AG08396 (cell line): ENCODE measurements at places on chromosomes 11 and 22.

DNA sequence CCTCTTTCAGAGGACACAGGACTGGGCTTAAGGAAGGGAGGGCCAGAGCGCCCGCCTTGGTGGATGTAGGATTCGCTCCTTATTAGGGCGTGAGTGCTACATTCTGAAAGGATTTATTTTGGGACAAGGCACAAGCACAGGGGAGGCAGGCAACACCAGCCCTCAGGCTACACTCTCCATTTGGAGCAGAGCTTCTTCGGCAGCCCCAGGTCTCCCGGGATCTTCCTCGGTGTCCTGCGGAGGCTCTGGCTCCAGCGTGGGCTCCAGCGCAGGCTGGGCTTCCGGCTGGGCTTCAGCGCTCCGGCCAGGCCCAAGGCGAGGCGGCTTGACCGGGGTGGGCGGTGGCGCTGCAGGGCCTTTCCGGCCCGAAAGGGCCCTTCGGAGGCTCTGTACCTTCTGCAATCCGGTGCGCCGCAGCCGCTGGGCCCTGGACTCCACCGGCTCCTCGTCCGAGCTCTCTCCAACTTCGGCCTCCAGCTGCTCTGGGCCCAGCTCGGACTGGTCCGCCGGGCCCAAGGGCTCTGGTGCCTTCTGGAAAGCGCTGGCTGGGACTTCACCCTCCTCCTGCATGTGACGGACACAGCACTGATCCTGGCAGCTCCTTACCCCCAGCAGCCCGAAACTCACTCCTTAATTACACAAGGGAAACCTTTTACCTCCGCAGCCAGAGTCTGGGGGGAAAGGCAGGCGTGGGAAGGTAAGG lies 1.1 kb downstream of the CAVIN3 start:
- no peak for DNase-seq

GRCh38 chr11:45178890-45179671 lies 32.6 kb downstream of the PRDM11 start:
- DNase-seq, result no peak

GRCh38 chr22:49882519-49883293 lies 29.1 kb downstream of the ZBED4 start:
- DNase-seq, result peak; percentile 33

- DNase-seq, result no peak
These were observed 39.1 kb downstream of the DIXDC1 start for GRCh38 chr11:111976119-111976766.

DNA sequence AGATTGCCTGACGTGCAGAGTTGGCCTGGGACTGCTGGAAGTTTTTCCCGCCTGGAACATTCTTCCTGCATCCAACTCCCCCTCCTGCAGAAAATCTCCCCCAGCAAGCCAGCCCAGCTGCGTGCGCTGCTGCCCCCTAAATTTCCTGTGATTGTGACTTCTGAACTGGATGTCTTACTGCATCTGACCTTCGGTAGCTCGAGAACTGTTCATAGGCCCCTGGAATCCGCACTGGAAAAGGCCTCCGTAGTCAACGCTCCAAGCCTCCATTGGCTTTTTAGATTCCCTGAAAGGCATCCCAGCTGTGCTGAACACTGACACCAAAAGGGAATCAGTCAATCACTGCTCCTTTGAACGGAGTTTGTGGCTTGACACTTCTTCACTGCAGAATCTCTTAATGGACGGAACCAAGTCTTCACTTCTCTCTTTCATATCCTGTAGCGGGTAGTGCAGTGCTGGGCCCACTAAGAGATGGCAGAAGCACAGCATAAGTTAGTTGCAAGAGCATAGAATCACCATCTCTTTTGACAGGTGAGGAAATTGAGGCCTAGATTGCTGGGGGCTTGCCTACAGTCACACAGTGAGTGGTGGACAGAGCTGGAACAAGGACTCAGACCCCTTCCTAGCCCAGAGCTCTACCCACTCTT lies 14.2 kb upstream of the RASD2 start:
- no peak for DNase-seq

- no peak for DNase-seq
These were observed 8.2 kb upstream of the USP2 start for GRCh38 chr11:119389611-119390254.

GRCh38 chr22:37167981-37168647 lies 18.4 kb upstream of the IL2RB start:
- no peak for DNase-seq

DNA sequence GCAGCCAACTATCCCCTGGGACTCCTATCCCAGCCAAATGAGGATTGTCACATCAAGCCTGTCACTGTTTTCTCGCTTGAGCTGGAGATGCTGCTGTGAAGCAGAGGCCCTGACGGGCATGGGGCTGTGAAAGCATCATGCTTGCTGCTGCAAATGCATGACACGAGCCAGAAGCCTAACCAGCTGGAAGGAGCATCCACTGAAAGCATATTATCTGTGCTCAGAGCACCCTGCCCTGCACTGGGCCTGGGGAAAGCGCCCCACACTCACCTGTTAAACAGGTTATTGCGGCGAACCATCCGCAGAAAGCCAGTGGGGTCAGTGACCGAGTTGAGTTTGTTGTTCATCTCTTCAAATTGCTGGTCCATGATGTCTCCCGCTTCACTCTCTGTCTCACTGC lies 110.9 kb upstream of the PITPNB start:
- no peak for DNase-seq

DNA sequence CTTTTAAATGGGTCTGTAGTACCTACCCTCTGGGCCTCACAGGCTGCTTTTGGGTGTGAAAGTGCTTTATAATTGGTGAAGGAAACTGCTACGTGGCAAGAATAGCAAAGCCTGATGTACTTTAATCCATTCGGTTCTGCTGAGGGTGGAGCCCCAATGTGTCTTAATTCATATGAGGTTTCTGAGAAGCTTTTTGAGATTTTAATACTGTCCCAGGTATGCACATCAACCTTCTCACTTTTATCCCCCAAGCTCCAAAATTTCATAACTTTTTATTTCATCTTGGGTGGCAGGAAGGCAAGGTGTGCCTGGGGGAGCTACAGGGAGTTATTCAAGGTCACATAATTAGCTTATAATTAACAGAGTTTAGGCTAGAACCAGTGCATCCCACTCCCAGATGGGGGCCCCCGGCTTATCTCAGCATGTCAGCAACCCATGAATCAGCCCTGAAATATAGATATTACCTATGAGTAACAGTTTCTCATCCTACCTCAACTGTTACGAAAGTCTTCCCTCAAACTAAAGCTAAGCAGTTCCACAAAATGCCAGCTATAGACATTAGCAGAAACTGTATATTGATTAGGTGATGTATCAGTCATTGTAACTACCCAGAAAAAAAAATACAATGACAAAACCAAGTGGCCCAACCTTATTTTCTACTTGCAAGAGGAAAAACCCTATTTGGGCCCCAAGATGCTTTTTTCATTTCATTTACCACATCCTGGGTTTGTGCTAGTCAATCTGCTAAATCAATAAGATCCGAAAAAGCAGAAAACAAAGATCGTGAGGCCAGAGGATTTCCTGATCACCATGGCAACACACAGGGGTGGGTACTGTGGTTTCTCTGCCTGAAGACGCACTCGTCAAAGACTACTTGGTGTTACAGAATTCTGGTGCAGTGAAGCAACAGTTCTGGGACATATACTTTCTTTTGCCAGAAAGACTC lies 26.7 kb downstream of the CD44 start:
- DNase-seq, result no peak

GRCh38 chr11:134763030-134763388 lies 351.0 kb upstream of the B3GAT1 start:
- no peak for DNase-seq

DNA sequence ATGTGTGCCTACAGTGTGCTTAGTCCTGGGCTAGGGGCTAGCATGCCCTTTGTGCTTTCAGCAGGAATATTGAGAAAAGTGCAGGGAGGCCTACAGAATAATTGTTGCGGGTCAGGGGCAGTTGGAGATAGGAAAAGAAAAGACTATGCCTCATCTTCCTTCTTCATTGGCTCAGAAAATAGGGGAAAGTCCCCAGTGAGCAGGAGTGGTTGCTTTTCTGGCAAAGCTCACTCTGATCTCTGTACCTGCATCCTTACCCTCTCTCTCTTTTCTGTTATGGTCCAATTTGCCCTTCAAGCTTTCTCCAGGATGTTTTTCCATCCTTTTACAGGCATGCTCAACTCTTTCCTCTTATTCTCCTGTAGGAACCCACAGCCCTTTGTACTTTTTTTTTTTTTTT lies 29.5 kb upstream of the RRM1 start:
- DNase-seq, result no peak

- no peak for DNase-seq
These were observed 81.9 kb downstream of the LRRC32 start for GRCh38 chr11:76588455-76589325.

GRCh38 chr22:17792299-17792698 lies 18.0 kb upstream of the BID start:
- DNase-seq, result no peak

- peak; percentile 93 for DNase-seq
These were observed at the start of gene TP53I11 for GRCh38 chr11:44950625-44951476. Gene TP53I11, minus strand, starts transcription at chr11:44950883. Its CDS starts 12,548 bp downstream, at chr11:44938335.

- no peak for DNase-seq
These were observed 68.9 kb downstream of the BMAL1 start for GRCh38 chr11:13346470-13346869.

- no peak for DNase-seq
These were observed 76.4 kb downstream of the CDKN1C start for GRCh38 chr11:2808850-2809846.

GRCh38 chr11:68582416-68583040 lies 101.8 kb upstream of the GAL start:
- no peak for DNase-seq

- no peak for DNase-seq
These were observed 13.3 kb upstream of the MICALL1 start for GRCh38 chr22:37892566-37893335.

- no peak for DNase-seq
These were observed 5.8 kb downstream of the PKP3 start for GRCh38 chr11:399731-400211.
